DMS 273 treated with DMSO at 0.1 percent for 48 hours (cell line): ENCODE measurements at places on chromosomes 13 and 19.
A peak's percentile ranks its signal among the peaks of the same experiment; 100 is the strongest.

DNA sequence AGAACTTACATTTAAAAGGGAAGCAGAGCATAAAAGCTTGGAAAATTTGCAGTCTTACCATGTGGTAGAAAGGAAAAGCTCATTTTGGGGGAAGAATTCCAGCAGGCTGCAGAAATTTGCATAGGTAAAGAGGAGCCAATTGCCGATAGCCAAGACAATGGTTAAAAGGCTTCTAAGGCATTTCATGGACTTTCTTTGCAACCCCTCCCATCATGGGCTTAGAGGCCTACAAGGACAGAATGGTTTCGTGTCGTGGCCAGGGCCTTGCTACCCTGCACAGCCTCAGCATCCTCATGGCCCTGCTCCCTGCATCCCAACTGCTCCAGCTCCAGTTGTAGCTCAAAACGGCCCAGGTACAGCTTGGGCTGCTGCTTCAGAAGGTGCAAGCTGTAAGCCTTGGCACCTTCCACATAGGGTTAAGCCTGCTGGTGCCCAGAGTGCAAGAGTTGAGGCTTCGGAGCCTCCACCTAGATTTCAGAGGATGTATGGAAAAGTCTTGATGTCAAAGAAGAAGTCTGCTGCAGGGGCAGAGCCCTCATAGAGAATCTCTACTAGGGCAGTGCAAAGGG is 420.3 kb downstream of the PCDH17 start:
- no peak for DNase-seq

- no peak for DNase-seq
Observed at GRCh38 chr13:105266615-105267014, 1268.8 kb downstream of the EFNB2 start.

DNA sequence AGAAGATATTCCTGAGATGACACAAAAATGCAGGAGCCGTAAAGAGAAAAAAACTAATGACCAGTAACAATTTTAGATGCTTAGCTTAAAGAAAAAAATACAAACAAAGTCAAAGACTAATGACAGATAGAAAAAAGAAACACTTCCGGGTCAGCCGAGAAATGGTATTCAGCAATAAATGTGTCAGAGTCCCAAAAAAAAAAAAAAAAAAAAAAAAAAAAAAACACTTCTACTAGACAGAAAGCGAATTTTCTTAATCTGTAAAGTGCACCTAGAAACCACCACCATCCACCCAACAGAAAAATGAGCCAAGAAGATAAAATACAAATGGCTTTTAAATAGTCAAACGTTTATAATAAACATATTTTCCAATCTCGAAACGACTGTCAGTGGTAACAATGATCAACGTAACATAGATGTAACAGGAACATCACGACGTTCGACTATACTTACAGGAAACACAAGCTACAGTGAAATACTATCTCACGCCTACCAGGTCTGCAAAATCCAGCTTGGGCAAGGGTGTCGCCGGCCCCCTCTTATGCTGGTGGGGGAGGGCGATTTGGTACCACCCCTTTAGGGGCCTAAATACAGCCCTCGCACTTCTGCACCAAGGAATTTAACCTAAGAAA is 10.6 kb downstream of the ABHD17A start:
- DNase-seq = no peak

- DNase-seq = peak; percentile 12
Observed at GRCh38 chr19:57171551-57172081, 4.3 kb upstream of the DUXA start.

DNA sequence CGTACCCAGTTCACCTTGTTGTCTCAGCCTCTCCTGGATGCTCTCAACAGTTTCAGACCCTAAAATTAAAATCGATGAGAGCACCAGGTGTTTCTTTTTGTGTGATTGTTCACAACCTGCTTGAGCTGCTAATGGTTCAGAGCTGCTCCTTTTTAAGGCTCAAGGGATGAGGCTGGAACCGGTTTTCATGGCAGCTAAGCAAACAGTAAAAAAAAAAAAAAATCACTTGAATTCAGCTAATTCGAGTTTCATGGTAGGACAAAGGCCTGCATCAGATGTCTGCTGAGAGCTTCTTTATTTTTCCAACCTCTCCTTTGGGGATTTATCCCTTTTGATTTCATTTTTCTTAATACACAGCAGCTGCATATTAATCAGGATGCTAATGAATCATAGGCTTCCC is 6.5 kb downstream of the SYCE2 start:
- DNase-seq = no peak

- peak; percentile 50 for DNase-seq
Observed at GRCh38 chr19:34345947-34346351, 19.0 kb upstream of the GPI start.

DNA sequence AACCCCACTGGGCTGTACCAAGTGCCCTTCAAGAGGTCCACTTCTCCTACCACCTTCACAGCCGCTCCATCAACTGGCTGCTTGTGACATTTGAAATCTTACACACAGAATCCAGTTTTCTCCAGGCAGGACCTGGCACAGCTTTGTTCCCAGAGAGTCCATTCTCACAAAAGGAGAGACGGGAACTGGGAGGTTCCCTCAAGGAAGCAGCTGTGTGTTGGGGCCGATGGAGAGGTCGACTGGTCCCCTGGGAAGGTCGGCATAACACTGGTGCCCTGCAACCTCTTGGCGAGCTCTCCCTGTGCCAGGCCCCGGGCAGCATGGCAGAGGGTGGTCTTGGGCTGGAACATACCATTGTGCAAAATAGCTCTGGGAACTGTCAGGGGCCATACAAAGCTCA is 21.5 kb downstream of the ELL start:
- DNase-seq = no peak

GRCh38 chr19:35299523-35300338 is 7.8 kb downstream of the MAG start:
- DNase-seq = no peak

DNA sequence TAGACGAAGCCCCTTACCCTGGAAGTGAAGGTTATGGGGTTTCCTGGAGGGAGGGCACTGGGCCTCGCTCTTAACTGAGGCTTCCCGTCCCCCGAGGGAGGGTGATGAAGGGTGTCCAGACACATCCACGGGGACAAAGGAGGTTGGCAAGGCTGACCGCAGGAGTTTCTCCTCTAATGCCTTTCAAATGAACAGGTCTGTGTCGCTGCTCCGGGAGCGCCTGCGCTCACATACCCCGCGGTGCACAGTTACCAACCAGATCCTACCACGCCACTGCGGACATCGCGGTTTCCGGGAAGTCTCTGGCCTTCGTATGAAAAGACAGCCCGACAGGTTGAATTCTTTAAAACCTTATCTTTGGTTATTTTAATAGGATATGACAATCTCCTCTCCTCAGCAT is 41.3 kb downstream of the IRS2 start:
- no peak for DNase-seq

DNA sequence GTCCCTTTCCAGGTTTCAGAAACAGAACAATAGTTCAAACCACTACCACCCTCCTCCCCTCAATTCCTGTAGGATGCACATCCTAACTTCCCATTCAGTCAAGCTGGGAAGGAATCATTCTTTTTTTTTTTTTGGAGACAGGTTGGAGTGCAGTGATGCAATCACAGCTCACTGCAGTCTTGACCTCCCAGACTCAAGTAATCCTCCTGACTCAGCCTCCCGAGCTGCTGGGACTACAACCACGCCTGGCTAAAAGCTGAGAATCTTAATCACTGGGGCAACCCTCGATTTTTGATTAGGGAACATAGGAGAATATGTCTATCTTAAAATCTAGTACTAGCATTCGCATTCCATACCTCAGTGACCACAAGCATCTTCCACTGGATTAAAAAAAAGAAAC is 146.2 kb downstream of the ABCC4 start:
- no peak for DNase-seq

- no peak for DNase-seq
Observed at GRCh38 chr19:3544742-3545668, 6.0 kb downstream of the TEKTIP1 start.

- DNase-seq = no peak
Observed at GRCh38 chr13:99740251-99740979, 231.2 kb downstream of the ZIC5 start.

GRCh38 chr13:46038296-46038695 is 14.2 kb downstream of the ZC3H13 start:
- DNase-seq = no peak

- no peak for DNase-seq
Observed at GRCh38 chr13:79679334-79679733, 198.4 kb downstream of the NDFIP2 start.

GRCh38 chr13:89514534-89515312 is 1832.8 kb upstream of the MIR17HG start:
- no peak for DNase-seq

DNA sequence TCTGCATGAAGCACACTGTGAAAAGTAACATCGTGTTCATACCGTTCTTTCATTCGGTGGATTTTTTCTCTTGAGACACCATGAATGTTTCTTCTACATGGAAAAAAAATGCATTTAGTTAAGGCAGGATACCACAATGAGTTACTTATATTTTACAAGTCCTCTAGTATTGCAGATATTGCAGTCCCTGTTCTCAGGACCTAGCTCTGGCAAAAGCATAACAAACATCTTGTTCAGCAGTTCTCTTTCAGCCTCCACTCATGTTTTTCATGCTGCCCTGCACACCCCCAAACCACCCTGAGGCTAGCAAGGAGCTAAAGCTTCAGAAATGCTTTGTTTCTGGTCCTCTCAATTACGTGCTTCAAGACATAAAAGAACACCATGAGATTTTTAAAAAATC is 24.8 kb downstream of the N4BP2L1 start:
- DNase-seq = no peak

- DNase-seq = peak; percentile 49
Observed at GRCh38 chr13:39616087-39616694, 13.2 kb upstream of the LHFPL6 start.

GRCh38 chr19:39825093-39825463 is 8.9 kb downstream of the DYRK1B start:
- DNase-seq = no peak

GRCh38 chr13:108508263-108508662 is 121.1 kb upstream of the MYO16 start:
- DNase-seq = no peak

DNA sequence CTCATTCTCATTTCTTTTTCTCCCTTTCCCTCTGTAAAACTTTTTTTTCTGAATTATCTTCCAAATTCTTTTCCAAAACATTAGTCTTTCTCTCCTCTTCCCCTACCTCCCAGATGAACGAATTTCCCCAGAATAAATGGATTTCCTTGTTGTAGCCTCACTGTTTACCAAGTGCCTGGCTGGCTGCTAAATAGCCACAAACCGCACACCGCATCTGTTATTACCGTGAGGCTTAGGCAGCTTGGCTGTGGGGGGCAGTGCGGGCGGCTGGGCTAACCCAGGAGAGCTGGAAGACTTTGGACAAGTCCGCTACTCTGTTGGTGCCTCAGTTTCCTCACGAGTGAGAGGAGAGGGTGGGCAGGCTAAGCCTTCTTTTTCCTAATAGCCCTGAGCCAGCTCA is 10.7 kb downstream of the IL17D start:
- no peak for DNase-seq

DNA sequence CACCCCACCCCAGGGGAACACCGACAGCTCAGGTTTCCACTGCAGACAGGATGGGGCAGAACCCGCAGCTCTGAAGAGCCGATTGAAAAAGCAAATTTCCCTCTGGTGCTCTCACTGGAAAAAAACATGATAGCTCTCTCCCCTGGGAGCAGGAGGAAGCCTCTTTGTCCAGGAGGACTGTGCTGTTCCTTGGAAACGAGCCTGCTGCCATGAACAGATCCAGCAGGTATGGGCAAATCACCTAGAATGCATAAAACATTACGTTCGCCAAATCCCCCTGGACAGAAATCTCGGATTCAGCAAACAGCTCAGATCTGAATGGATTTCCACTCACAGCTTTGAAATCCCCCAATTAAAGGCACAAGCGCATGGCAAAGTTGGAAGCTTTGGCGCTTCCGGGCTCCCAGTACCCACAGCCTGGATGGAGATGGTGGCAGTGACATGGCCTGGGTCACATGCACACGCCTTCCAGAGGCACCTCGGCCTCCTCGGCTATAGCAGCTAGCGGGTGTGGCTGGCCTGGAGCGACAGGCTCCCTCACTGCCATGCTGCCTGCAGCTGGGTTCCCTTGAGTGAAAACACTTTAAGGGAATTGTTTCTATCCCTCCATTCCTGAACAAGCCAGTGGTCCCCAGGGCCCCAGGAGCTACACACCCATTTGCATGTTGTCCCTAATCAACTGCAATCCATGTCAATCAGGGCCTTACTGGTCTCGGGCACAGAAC is 59.1 kb downstream of the CEBPG start:
- no peak for DNase-seq

- DNase-seq = peak; percentile 72
Observed at GRCh38 chr19:55447421-55448174, 4.5 kb upstream of the SHISA7 start.

GRCh38 chr13:40470660-40471059 is 195.8 kb downstream of the FOXO1 start:
- DNase-seq = no peak

DNA sequence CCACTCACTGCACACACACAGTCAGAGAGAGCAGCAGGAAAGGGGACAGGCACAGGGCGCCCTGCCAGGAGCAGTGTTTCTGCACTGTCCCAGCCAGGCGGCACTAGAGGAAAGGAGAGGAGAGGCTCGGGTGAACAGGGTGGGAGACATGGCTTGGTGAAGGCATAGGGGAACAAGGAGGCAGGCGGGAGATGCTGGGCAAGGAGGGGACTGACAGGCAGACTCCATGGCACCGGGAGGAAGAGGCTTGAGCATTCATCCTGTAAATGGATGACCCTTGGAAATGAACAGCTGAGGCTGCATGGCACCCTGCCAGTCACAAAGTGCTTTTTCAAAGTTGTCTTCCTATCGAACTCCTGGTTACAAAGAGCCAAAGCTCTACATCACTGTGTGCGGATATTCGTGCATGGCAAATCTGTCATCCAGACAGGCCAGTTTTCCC is 22.4 kb downstream of the MED26 start:
- DNase-seq = no peak

GRCh38 chr19:15195371-15196334 is 5.1 kb downstream of the NOTCH3 start:
- DNase-seq = no peak

- no peak for DNase-seq
Observed at GRCh38 chr13:36549755-36550154, 117.5 kb downstream of the CCNA1 start.

GRCh38 chr19:9865732-9866501 is 30.8 kb downstream of the PIN1 start:
- DNase-seq = no peak

DNA sequence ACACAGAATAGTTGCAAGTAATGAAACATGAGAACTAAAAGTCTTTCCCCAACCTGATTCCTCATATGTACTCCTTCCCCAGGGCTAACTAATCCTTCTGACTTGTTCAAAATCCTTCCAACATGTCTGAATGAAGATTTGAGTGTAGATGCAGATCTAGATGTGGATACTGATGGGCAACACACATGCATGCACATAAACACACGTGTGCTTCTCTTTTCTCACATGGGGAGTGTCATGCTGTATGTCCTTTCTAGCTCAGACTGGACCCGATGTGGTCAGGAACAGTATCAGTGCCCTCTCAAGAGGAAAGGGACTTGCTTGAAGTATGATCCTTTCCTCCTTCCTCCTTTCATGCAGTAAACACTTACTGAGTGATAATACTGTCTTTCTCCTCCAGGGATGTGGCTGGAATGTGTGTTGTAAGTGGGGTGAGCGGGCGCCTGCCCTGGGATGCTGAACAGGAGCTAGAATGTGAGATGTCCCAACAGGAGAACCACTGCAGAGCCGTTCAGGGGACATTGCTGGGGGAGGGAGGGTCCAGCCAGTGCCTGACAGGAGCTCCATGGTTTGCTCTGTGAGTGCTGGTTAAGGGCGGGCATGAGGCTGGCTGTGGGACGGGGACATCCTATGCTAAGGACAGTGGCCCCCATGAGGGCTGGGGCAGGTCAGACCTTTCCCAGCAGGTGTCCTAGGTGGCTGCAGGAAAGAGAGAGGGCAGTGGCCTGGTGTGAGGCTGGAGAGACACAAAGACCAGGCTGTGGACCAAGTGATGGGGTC is 146.9 kb downstream of the TEX29 start:
- DNase-seq = no peak
